ENCODE measurements at places on chromosomes 6 and 20.

GRCh38 chr6:51019806-51020205, 201.1 kb downstream of the TFAP2B start:
- no peak for DNase-seq

GRCh38 chr6:99270030-99270429, 79.4 kb downstream of the FAXC start:
- no peak for DNase-seq

DNA sequence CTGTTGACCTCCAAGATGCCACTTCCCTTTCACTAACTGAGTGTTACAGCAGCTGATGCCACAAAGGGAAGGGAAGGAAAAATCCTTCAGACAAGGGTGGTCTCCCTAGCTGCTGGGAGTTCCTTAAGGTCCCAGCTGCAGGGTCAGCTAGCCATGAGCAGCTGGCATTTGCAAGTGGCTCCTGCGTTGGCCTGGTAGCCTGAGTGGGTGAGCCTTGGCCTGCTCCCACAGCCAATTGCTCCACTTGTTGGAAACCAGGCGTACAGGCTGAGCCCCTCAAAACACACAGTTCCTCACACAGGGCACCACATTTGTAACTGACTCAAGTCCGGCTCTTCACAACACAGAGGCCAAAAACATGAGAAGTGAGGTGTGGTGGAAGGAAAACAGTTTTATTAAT, 16.7 kb downstream of the TTK start:
- no peak for DNase-seq

DNA sequence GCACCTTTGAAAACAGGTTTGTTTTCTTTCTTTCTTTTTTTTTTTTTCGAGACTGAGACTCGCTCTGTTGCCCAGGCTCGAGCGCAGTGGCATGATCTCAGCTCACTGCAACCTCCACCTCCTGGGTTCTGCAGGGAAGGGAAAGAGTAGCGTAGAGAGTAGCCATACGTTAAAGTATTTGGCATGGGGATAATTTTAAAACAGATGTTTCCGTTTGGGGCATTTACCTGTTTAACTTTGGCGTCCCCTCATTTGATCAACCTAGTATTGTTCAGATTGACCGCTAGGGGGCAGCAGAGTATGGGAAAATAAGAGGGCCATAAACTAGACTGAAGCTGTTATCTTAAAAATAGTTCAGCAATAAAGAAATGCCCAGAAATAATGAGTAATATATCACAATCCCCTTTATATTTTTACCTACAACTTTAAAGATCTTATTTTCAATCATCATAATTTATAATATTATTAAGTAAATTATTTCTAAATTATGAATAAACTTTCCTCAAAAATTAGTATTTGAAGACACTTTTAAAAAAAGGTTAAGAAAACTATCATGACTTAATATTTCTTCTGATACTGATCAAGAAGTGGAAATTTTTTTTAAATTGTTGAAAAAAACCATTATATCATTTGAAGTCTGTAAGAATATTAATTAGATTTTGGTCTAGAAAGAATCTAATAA, 7.6 kb upstream of the TAAR9 start:
- no peak for DNase-seq

DNA sequence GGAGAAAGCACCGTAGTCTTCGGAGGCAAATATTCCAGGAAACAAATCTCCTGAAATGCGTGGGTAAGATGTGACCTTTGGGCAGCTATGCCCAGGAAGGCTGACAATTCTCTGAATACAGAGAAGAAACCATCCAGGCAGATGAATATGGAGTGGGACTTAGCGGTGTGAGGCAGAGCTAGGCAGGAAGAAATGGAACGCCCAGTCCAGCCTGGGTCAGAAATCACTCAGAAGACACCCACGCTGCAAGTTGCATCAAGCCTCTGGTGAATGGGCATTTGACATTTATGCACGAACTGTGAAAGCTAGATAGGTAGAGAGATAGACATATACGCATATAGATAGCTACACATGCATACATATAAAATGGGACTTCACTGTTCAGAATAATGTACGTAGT, 498.5 kb downstream of the QKI start:
- DNase-seq: no peak

GRCh38 chr6:149334682-149335160, 17.2 kb downstream of the TAB2 start:
- no peak for DNase-seq

DNA sequence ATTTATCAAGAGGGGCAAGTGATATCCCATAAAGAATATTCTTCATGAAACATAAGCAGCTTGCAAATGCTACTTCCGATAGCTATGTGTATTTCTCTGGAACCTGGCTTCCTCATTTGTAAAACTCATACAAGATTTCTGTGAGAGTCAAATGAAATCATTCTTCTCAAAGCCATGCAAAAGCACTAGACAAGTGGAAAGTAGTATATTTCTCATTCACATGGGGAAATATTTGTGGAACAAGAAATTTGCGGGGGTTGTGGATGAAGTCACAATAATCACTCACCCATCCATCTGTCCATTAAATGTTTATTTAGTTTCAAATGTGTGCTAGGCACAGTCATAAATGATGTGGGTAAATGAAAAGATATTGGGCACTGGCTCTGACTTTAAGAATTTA, 150.5 kb downstream of the IPCEF1 start:
- no peak for DNase-seq

- DNase-seq: no peak
Measured at GRCh38 chr6:14135893-14136539, 18.4 kb downstream of the CD83 start.

Data from Right ventricle myocardium inferior (tissue), 1 donor.